ENCODE measurements at places on chromosomes 6 and 20.

- DNase-seq = no peak
These were observed 195.7 kb downstream of the LMBRD1 start for GRCh38 chr6:69601132-69601531.

GRCh38 chr6:129267028-129267427 lies 384.1 kb downstream of the LAMA2 start:
- no peak for DNase-seq

GRCh38 chr6:161023316-161023715 lies 31.7 kb downstream of the MAP3K4 start:
- no peak for DNase-seq

DNA sequence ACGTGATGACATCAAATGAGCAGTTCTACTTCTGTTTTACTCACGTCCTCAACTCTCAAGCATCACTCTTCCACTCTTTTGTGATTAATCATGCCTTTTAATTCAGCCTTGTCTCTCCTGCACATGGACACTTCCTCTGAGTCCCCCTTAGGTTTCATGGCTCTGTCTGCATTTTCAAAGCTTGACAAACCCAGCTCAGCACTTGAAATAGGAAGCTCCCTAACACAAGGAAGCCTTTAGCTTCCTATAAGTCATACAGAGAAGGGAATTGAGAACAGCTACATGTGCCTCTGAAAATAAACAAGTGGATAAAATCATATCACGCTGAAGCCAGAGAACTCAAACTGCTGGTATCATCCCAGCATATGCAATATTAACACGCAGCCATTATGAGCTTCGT lies 21.2 kb downstream of the KIF16B start:
- no peak for DNase-seq

DNA sequence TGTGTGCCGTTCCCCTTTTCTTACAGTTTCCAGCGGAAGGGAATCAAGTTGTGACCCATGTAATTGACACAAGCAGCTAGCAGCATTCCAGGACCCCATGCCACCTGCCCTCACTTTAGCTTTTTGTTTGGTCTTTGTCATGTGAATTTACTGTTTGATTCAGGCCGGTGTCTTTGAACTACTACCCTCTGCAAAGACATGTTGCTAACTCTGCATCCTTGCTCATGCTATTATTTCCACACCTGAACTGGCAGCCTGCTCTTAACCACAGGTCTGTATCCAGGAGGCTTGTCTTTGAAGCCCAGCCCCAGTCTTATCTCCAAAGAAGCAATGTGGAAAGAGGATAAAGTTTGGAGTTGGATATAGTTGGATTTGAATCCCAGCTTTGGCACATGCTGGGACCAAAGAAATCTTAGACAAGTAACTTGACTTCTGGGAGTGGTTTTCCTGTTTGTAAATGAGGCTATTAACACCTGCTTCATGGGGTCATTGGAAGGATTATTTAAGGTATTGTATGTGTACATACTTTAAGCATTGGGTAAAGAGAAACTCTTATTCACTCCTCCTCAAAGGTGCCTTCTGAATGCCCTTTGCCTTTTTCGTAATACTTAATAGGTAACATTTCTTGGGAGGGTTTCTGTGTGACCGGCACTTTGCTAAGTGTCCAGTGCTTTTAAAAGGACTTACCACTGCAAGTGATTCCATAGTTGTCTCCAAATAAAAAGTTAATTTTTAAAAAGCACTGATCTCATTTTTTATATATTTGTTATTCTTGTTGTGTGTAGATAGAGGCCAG lies 52.4 kb downstream of the RALY start:
- DNase-seq = no peak

- DNase-seq = no peak
These were observed 106.8 kb upstream of the AFDN start for GRCh38 chr6:167719920-167720319.

DNA sequence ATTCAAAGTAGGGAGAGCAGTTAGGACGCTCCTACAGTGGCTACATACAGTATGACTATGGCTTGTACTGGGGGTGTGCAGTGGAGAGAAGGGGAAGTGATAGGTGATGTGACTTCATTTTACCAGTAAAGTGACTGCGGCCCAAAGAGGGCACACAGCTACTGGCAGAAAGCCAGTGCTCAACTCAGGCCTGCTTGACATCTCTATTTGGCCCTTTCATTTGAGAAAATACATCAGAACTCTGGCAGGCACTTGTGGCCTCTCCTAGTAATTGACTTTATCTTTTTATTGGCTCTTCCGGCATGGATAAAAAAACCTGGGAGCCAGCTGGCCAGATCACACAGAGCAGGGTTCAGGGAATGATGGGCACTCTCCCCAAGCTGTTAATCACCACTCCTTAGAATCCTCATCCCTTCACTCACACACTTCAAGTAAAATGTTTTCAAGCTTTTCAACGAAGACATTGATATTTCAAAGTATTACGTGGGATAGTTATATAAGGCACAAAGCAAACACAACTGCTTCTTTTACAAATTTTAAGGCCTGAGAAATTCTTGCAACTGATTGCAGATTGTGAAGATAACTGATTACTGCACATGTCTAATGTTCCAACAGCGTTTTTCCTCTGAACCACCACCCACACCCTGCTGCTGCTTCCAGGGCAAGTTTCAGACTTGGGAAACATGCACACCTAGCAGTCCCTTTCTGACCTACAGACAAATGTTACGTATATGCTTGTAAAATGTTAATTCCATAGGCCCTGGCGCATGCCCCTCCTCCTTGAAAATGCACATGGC lies 73.5 kb downstream of the TNFRSF21 start:
- DNase-seq = no peak

GRCh38 chr20:2983508-2983907 lies 59.9 kb upstream of the GNRH2 start:
- no peak for DNase-seq

- DNase-seq = peak; percentile 14
These were observed 19.4 kb upstream of the MRGBP start for GRCh38 chr20:62776692-62777527.

DNA sequence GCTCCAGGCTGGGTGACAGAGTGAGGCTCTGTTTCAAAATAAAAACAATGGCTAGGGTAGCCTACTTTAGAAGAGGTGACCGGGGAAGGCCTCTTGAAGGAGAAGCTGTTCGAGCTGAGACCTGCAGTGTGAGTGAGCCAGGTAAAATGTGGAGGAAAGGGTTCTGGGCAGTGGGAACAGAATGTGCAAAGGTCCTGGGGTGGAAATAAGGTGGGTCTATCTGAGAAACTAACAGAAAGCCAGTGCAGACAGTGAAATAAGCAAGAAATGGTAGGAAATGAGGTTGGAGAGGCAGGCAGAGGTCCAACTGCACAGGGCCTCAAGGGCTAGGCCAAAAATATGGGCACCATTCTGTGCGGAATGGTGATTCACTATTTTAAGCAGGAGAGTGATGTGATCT lies 53.4 kb downstream of the BPIFB1 start:
- no peak for DNase-seq

- no peak for DNase-seq
These were observed 28.6 kb downstream of the CDK19 start for GRCh38 chr6:110786696-110787095.

DNA sequence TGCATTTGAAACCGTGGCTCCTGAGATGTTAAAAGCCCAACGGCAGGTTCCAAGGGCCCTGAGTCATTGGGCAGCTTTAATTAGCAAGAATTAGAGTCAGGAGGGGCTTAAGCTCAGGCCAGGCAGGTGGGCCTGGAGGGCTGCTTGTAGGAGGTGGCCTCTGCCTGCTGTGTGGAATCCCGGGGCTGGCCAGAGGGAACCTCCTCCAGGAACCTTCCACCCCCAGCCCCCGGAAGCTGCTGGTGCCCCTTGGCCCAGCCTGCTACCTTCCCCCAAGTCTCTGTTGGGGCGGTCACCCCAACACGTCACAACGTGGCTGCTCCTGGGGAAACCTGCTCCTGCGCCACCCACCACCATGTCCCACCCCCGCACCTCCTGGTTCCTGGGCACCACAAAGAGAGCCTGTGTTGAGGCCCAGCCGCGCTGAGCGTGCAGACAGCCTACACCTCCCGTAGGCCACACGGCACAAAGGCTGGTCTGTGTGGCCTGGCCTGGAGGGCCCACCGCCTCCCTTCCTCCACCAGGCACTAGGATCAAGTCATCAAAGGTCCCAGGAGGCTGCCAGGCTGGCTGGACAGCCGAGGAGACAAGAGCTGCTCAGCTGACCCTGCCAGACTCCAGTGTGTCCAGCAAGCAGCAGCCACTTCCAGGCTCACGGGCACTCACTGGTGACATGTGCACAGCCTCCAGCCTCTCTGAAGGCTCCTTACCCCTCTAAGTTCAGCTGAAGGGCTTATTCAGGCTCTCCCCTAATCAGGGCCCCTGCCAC lies 86.3 kb downstream of the SNX5 start:
- no peak for DNase-seq

DNA sequence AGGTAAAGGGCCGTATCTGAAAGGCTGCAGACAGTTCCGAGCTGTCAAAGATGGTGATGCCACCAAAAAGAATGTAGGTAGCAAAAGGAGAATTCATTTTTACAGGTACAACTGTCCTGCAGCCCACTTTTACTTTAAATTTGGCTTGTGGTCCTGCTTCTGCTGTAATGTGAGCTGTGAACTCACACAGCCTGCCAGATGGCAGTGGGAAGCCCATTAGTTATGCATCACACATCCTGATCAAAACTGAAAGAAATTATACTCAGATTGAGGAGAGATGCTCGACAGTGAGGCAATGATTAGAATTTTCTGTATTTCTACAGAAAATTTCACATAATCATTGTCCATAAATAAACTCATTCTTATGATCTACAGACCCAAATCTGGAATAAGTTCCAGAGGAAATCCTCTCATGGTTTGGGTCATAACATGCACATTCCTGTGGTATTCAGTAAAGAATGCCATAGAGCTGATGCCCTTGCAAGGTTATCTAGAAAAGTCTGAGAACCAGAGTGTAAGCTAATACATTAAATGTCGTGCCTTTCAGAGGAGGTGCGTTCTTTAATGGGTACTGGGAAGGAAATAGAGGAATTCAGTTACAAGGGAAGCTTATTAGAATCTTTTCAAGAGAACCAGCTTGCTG lies 23.9 kb upstream of the E2F3 start:
- DNase-seq = no peak

Data from stimulated activated CD4-positive, alpha-beta T cell treated with anti-CD3 and anti-CD28 coated beads, Interleukin-2, amount 100 ng/mL, for 48 hours (primary cell).